ENCODE measurements at places on chromosomes 13 and 19.
A peak's percentile ranks its signal among the peaks of the same experiment; 100 is the strongest.

- peak; percentile 54 for DNase-seq
Observed at GRCh38 chr19:2034729-2035589, 16.1 kb downstream of the MKNK2 start.

DNA sequence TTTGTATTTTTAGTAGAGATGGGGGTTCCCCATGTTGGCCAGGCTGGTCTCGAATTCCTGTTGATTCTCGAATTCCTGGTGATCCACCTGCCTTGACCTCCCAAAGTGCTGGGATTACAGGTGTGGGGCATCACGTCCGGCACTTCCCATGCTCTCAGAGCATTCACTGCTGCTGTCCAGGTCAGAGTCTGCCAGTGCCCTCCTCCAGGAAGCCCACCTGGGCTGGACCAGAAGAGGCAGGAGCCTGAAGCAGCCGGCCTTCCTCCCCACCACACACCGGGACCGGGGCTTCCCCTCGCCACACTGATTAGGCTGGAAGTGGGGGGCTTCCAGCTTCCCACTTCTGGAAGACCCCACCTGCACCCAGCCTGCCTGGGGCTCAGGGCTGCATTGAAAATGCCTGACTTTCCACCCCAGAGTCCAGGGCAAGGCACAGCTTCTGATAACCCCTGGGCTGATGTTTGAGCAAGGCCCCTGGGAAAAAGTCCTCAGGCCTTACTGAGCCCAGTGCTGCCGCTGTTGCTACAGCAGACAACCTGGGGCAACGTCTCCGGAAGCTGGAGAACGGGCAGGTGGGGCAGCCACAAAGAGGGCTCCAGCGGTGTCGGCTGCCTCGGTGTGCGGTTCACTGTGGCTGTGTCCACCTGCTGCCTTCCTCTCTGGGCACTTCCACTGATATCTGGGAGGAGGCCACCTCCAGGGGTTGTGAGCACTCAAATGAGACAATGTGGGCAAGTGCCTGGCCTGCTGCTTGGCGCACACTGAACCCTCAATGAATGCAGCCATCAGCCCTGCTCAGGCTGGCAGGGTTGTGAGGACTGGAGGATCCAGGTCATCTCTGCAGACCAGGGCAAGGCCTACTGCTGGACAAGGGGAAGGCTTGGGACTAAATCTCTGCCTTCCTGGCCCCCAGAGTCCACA, 22.6 kb downstream of the CEBPA start:
- DNase-seq = no peak

- no peak for DNase-seq
Observed at GRCh38 chr19:17078036-17078919, 2.7 kb downstream of the MYO9B start.

- no peak for DNase-seq
Observed at GRCh38 chr19:39070888-39071287, 13.3 kb upstream of the ACP7 start.

DNA sequence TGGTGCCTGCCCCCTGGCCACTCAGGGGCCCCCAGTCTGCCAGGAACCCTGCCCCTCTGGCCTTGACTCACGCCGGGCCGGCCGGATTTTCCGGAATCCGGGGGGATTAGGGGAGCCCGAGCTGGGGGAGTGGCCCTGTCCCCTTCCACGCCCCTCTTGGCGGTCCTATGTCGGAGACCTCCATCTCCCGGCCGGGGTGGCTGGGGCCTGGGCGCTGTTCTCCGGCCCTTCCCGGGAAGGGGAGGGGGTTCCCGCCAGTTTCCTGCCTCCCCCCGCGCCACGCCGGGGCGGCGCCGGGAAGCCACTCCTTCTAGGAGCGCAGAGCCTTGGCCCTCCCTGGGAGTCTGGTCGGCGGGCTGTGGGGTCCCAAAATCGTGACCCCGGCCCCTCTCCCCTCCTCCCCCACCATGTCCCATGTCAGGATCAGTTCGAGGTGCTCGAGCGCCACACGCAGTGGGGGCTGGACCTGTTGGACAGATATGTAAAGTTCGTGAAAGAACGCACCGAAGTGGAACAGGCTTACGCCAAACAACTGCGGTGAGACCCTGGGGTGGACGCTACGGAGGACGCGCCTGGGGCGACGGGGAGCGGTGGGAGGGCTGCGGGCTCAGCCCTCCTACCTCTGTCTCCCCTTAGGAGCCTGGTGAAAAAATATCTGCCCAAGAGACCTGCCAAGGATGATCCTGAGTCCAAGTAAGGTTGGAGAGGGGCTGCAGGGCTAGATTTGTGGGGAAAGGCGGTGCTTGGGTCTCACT, 1.3 kb downstream of the TRIP10 start:
- DNase-seq = no peak

- DNase-seq = no peak
Observed at GRCh38 chr19:30535011-30535410, 162.8 kb downstream of the ZNF536 start.

DNA sequence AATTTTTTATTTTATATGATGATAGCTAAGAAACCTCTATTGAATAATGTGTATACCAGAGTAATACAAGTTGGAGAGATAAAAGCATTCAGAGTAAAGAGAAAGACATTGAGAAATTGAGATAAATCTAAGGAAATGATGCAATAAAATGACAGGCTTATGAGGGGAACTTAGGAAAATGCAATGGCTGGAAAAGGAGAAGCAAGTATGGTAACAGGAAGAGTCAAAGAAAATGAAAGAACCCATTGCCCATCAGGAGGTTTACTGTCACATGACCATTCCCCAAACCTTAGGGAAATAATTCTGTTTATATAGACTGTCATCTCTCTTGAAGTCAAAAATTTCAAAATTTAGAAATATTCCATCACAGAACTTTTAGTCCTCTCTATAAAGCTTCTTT, 808.0 kb upstream of the PRR20A start:
- no peak for DNase-seq

DNA sequence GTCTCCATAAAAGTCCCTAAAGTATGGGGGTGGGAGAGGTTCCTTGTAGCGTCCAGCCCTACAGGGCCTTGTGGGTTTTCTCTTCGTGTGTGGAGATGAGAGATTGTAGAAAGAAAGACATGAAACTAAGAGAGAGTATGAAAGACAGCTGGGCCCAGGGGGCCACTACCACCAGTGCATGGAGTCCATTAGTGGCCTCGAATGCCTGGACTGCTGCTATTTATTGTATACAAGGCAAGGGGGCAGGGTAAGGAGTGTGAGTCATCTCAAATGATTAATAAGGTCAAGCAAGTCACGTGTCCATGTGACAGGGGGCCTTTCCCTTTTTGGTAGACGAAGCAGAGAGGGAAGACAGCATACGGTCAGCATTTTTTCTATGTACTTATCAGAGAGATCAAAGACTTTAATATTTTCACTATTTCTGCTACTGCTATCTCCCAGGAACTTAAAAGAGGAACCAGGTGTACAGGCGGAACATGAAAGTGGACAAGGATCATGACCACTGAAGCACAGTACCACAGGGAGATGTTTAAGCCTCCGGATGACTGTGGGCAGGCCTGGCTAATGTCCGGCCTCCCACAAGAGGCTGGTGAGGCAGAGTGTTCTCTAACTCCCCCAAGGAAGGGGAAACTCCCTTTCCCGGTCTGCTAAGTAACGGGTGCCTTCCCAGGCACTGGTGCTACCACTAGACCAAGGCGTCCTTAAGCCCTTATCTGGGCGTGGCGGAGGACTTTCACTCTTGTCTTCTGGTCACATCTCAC, 25.5 kb downstream of the FGF21 start:
- DNase-seq = no peak

GRCh38 chr13:91056746-91057145, 290.7 kb upstream of the MIR17HG start:
- peak; percentile 16 for DNase-seq

DNA sequence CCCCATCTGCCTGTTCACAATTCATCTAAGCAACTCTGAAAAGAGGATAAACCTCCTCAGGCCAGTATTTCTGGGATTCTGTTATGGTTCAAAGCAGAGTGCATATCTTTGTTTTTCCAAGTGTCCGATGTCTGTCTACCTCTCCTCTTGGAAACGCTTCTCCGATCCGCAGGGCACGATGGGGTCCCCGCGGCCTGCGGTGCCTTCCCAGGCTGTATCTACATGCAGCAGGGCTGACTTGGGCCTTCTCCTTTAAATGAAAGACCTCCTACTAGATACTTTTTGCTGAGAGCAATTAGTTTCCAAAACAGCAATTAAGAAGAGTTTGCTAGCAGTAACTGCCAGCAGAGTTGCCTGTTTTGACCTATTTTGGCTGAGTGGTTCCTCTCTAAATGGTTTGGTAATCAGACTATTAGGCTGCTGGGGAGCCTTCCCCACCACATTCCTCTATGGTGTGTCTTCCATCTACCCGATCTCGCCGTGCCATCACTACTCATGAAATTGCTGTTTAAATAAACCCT, 23.5 kb downstream of the COL4A2 start:
- DNase-seq = no peak

DNA sequence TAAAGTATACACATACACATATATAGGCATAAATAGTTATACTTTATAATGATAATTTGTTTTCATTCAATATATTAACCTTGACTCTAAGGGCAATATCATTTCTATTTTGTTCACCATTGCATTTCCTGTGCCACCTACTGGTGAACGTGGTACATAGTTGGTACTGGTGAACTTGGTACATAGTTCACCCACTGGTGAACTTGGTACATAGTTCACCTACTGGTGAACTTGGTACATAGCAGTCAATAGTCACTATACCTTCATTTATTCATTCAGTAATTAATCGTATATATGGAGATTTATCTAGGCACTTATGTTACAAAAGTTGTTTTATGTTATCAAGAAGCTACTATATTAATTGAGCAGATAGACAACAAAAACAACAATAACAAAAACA, 172.6 kb upstream of the ATXN8OS start:
- no peak for DNase-seq

DNA sequence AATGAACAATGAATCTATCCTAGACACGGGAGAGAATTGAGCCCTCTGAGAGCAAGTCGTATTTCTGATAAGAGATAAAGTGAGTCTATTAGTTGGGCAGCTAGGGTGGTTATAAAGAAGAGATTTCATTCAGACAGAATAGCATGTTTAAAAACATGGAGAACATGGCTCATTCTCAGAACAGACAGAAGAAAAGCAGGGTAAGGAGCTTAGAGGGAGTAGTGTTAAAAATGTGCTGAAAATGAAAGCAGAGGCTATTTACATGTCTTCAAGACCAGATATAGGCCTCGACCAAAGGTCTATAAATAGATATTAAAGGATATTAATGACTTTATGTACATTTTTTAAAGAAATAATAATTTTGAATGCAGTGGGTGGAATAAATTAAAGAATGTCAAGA, 149.5 kb downstream of the SLITRK1 start:
- no peak for DNase-seq

DNA sequence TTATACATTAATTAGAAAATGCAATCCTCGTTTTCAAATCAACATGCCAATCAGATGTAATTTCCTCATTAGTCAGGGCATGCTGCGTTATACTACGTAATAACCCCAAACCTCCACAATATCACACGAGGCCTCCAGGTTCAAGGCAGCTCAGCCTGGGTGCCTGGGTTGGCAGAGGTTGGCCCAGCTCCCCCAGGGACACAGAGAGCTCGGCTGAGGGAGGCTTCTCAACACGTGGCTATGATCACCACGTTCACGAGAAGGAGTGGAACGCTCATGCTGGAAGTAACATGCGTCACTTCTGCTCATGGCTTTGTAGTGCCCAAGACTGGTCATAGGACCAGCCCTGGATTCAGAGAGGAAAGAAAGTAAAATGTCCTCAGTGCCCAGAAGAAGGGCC, 144.9 kb upstream of the SOX1 start:
- DNase-seq = no peak

- DNase-seq = no peak
Observed at GRCh38 chr13:112733661-112734379, 44.0 kb downstream of the ATP11A start.

DNA sequence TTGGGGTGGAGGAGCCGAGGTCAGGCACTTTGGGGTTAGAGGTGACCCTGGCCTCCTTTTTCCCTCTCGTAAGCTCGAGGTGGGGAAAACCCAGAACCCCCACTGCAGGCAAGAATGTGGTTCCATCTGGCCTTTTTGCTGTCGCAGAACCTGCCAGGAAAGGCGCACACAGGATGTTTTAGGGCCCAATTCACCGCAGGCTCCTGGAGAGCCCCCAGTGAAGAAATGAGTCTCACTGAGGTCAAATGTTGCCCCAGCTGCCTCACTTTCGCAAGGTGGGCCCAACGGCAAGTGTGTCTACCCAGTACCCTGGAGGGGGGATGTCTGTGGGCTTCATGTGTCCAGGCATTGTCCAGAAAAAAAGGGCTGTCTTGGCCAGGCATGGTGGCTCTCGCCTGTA, 61.8 kb downstream of the PEX11G start:
- no peak for DNase-seq

DNA sequence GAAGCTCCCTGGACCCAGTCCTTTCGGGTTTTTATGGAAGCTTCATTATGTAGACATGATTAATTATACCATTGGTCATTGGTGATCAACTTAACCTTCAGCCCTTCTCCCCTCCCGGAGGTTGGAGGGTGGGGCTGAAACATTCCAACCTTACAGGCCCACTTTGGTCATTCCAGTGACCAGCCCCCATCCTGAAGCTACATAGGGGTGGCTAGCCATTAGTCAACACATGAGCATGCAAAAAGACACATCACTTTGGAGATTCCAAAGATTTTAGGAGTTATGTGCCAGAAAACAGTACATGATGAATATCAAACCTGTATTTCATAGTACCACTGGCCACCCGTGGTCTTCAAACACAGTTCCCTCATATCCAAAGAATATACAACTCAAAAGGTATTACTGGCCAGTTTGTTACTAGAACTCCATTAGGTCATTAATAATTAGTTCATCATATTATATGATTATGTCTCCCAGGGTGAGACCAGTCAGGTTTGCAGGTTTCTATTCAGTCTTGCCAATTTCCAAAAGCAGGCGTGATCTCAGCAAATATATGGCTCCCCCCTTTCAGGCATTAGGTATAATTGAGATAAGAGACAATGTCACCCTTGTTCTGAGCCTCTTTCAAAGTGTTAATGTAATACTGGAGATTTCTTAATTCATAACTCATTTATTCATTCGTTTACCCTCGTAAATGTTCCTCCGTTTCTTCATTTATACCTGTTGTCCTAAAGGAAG, 11.1 kb downstream of the PPP5C start:
- no peak for DNase-seq

DNA sequence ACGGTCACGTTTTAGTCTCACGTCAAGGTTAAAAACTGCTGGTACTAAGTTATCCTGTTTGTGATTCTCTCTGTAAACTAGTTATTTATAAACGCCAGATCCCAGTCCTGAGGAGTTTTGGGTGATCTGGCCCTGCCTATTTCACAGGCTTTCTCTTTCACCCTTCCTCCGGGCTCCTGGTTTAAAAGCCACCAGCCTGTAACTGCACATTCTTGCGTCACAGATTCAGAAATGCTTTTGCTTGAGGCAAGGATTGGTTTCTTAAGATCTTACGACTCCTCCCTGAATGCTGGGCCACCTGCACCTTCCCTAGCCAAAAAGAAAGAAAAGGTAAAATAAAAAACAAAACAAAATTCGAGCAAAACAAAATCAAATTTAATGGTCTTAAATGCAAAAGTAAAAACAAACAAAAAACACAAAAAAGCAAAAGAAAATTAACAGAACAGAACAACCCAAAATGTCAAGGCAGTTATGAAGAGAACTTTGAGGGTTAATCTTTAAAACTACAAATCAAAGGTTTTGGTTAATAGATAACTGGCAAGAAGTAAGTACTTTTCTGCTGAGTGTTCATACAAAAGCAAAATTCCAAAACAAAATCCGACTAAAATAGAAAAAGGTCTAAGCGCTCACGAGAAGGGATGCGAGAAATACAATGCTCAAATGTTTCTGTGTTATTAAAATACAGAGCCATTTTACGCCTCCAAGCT, 18.6 kb upstream of the TIMM44 start:
- no peak for DNase-seq

All from GM12864 (cell line).